Stimulated activated CD4-positive, alpha-beta T cell treated with anti-CD3 and anti-CD28 coated beads, Interleukin-1b, Interleukin-23, amount 100 ng/mL, for 1 hour (primary cell): ENCODE measurements at places on chromosomes 6 and 20.

- DNase-seq: no peak
Measured at GRCh38 chr6:129908356-129908755, 47.2 kb upstream of the TMEM244 start.

- DNase-seq: no peak
Measured at GRCh38 chr6:56162081-56162480, 85.3 kb downstream of the COL21A1 start.

DNA sequence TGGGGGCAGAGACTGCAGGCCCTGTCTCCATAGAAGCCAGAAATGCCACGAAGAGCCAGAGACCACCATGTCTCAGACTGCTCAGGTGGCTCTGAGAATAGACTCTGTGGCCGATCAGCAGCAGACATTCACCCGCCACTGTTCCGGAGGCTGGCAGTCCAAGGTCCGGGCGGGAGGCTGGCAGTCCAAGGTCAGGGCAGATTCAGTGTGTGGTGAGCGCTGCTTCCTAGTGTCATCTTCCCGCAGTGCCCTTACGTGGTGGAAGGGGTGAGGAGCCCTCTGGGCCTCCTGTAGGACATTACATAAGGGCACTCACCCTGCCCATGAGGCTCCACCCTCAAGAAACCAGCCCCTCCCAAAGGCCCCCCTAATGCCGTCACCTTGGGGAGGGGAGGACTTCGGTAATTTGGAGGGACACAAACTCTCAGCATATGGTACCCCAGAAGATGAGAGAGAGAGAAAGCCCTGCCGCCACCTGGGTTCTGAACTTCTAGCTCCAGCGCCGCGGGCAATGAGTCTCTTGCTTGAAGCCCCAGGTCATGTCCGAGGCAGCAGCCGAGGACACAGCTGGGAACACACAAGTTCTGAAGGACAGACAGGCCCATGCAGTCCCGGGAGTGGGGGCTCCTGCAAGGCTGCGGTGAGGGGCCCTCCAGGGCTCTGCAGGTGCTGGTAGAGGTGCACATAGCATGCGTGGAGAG is 36.4 kb downstream of the DACT2 start:
- DNase-seq: no peak

DNA sequence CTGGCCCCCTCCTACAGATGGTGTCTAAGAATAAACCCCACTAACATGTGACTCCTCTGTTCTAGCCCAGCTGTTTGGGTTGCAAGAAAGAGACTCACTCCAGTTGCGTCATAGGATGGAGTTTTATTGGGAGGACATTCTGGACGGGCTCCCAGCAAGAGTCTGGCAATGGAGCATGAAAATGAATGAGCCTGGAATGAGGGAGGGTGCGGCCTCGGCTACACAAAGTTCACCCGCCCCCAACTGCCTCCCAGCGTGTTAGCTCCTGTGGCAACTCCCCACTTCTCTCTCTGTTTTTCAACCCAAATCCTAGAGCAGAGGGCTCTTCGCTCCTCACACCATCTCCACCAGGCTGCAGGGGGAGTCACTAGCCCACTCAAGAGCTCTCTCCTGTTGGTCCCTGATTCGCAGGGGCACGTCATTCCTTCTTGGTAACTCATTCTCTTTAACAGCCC is 5.1 kb upstream of the ADAM33 start:
- DNase-seq: no peak

DNA sequence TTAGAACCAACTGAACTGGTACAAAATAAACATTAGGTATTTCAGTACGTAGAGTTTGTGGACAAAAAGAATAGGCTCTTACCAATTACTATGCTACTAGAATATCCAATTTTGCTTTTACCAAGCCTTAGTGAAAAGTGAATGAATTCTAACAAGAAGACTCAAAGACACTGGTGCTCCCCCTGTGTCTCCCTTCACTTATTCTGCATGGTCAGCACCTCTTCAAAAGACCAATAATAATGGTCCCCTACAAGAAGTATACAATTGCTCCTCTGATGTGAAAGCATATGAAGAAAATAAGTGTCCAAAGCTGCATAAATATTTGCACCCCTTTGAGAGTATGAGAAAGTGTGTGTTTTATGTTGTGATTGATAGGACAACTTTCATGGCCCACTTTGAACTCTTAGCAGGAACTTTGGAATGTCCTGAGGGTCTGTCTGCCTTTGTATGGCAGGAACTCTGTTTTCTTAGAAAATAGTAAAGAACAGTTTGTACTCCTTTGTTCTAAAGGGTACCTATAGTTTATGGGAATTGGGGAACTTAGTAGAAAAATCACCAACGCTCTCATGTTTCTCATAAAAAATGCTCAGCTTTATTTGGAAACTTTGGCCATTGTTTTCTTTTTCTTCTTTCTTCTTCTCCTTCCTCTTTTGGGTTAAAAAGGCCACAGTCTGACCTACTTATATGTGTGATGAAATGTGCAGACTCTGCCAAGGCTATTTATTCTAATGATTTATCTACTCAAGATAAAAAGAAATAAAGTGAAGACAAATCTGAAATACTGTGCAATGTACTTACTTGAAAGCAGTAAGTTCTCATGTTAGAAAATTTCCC is 352.4 kb downstream of the LAMA2 start:
- DNase-seq: no peak

DNA sequence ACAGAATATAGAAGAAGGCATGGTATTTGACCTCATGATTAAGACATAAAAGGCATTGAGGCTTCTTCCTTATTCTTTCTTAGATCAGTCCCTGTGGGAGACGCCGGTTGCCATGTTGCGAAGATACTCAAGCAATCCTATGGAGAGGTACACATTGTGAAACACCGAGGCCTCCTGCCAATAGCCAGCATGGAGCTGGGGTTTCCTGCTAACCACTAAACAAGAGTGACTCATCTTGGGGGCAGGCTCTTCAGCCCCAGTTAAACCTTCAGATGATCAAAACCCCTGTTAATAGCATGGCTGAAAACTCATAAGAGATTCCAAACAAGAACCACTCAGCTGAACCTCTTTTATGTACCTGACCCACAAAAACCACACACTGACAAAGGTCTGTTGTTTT is 478.8 kb downstream of the CD83 start:
- no peak for DNase-seq
